T-helper 9 cell (primary cell): ENCODE measurements at places on chromosomes 13 and 19.
A peak's percentile ranks its signal among the peaks of the same experiment; 100 is the strongest.

- DNase-seq, result no peak
Measured at GRCh38 chr13:48858122-48858902, 117.4 kb upstream of the FNDC3A start.

DNA sequence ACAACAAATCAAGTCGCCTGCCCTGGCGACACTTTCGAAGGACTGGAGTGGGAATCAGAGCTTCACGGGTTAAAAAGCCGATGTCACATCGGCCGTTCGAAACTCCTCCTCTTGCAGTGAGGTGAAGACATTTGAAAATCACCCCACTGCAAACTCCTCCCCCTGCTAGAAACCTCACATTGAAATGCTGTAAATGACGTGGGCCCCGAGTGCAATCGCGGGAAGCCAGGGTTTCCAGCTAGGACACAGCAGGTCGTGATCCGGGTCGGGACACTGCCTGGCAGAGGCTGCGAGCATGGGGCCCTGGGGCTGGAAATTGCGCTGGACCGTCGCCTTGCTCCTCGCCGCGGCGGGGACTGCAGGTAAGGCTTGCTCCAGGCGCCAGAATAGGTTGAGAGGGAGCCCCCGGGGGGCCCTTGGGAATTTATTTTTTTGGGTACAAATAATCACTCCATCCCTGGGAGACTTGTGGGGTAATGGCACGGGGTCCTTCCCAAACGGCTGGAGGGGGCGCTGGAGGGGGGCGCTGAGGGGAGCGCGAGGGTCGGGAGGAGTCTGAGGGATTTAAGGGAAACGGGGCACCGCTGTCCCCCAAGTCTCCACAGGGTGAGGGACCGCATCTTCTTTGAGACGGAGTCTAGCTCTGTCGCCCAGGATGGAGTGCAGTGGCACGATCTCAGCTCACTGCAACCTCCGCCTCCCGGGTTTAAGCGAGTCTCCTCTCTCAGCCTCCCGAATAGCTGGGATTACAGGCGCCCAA lies at the start of gene LDLR:
TSS of gene LDLR (plus strand) at position 210 of the 760 bp plus-strand sequence. CDS start at position 296, 86 bp downstream.
- DNase-seq, result peak; percentile 65

GRCh38 chr19:15372470-15372869 lies 7.1 kb downstream of the AKAP8 start:
- DNase-seq, result no peak

GRCh38 chr19:46022431-46023310 lies at the start of gene PGLYRP1:
PGLYRP1 (minus strand) TSS chr19:46023053; CDS start chr19:46023021, 32 bp downstream.
- DNase-seq, result no peak

GRCh38 chr13:106299621-106300020 lies 235.8 kb downstream of the EFNB2 start:
- no peak for DNase-seq

DNA sequence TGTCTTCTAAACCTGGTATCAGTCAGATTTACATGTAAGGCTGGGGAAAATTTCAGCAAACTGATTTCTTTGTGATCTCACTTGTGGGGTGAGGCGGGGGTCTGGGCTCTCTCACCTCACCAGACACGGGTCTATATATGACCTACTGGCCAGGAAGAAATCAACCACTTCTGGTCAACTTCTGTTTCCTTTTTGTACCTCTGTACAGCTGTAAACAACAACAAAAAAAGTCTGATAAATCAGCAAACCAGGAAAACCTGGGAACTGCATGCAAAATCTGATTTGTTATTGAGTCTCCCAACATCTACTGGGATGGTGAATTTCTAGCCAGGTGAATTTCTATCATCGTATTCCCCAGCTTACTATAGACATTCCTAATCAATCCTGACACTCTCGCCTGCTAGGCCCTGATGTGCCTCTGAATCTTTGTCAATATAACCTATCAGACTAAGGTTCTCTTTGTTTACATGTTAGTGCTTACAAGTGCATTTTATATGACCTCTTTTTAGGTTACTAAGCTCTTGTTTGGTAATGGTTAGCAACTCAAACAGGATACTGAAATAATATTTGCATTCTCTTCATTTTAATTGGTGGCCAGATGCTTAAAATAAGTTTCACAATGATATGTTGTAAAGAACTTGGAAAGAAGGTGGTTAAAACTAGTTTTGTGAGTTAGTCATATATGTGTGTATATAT lies 77.7 kb downstream of the LRRC63 start:
- no peak for DNase-seq

- DNase-seq, result no peak
Measured at GRCh38 chr19:6767081-6767356, 216 bp downstream of the SH2D3A start.

GRCh38 chr13:27327633-27328032 lies 57.0 kb downstream of the RASL11A start:
- no peak for DNase-seq

DNA sequence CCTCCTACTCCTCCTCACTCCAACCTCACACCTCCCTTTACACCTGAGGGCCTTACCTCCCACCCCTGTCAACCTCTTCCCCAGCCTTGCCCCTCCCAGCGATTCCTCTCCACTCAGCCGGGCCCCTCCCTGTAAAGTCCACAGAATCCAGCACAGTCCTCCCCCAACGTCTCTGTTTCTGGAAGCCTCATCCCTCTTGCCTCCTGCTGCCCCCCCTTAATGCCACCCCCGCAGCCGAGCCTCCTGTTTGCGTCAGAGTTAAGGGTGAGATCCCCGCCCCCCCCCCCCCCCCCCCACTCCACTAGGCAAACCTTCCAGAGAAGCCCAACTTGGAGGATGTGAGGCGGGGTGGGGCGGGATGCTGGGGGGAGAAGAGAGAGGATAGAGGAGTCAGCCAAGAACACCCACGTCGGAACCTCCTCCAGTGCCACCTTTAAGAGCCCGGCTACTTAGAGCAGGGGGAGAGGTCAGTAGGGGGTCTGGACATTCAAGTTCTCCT lies 2.1 kb downstream of the UNC13A start:
- no peak for DNase-seq

GRCh38 chr13:40394304-40394985 lies 272.0 kb downstream of the FOXO1 start:
- no peak for DNase-seq

- DNase-seq, result no peak
Measured at GRCh38 chr13:110306960-110307766, at the start of the genes COL4A1 and COL4A2. COL4A1 (minus strand) TSS chr13:110307157; CDS start chr13:110307027, 130 bp downstream. COL4A2 (plus strand) TSS chr13:110307284; CDS start chr13:110307904, 620 bp downstream.

DNA sequence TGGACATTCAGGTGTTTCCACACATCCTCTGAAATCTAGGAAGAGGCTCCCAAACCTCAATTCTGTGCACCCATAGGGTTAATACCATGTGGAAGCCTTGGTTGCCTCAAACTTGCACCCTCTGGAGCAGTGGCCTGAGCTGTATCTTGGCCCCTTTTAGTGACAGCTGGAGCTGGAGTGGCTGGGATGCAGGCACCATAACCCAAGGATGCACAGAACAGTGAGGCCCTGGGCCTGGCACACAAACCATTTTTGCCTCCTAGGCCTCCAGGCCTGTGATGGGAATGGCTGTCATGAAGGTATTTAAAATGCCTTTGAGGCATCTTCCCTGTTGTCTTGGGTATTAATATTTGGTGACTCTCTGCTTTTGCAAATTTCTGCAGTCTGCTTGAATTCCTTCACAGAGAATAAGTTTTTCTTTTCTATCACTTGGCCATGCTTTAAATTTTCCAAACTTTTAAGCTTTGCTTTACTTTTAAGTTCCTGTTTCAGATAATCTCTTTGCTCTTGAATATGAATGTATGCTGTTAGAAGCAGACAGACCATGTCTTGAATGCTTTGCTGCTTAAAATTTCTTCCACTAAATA lies 1594.5 kb upstream of the PCDH20 start:
- DNase-seq, result no peak

- DNase-seq, result no peak
Measured at GRCh38 chr13:48265217-48265815, 32.3 kb downstream of the ITM2B start.

DNA sequence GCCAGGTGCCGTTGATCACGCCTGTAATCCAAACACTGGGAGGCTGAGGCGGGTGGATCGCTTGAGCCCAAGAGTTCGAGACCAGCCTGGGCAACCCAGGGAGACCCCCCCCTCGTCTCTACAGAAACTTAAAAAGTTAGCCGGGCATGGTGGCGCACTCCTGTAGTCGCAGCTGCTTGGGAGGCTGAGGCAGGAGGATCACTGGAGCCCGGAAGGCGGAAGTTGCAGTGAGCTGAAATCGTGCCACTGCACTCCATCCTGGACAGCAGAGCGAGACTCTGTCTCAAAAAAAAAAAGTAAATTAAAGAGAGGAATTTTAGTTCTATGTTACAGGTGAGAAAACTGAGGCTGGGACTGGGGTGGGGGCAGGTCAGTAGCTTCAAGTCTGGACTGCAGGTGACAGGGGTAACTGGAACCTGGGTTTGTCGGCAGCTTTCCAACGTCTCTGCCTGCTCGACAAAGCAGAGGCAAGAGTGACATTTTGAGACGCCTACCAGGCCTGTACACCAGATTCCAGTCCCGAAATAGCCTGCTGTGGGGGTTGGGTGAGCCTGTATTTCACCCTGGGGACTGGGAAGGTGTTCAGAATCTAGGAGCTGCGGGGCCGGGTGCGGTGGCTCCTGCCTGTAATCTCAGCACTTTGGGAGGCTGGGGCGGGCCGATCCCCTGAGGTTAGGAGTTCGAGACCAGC lies 1.2 kb downstream of the SELENOW start:
- DNase-seq, result no peak
